ENCODE measurements at places on chromosomes 13 and 19.

- no peak for DNase-seq
Observed at GRCh38 chr13:39943711-39944110, 288.2 kb downstream of the COG6 start.

GRCh38 chr13:33487575-33488243, 202.2 kb upstream of the STARD13 start:
- DNase-seq, result peak; percentile 2

DNA sequence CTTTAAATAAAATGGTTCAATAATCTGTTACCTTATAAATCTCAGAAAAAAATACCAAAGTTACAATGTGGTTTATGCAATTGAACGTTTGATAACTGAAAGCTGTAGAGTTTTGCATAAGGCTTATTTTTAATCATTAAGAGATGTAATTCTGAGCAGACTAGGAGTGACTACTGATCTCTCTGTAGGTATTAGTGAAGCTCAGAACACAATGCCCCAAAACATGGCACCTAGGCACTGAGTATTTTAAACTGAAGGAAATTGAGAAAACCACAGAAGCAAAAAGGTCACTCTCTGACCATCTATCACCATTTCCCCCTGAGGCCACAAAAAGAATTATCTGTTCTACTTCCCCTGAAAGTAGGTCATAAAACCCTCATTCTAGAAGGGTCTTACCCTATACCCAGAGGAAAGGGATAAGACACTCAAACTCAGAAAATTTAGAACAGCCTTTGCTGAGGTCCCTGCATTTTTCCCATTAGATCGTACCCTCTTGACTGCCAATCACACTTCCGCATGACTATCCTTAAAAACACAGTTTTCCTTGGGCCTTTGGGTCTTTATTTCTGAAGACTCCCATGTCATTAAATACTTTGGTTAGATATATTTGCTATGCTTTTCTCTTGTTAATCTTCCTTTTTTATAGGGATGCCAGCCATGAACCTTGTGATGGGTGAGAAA, 158.1 kb downstream of the PCDH9 start:
- DNase-seq, result no peak

- no peak for DNase-seq
Observed at GRCh38 chr13:24528816-24529398, 16.3 kb upstream of the PARP4 start.

GRCh38 chr13:112351825-112352224, 24.3 kb upstream of the SPACA7 start:
- DNase-seq, result no peak

- no peak for DNase-seq
Observed at GRCh38 chr13:51955816-51956603, 55.2 kb downstream of the ATP7B start.

GRCh38 chr13:57633141-57633949, 1.8 kb downstream of the PCDH17 start:
- no peak for DNase-seq

DNA sequence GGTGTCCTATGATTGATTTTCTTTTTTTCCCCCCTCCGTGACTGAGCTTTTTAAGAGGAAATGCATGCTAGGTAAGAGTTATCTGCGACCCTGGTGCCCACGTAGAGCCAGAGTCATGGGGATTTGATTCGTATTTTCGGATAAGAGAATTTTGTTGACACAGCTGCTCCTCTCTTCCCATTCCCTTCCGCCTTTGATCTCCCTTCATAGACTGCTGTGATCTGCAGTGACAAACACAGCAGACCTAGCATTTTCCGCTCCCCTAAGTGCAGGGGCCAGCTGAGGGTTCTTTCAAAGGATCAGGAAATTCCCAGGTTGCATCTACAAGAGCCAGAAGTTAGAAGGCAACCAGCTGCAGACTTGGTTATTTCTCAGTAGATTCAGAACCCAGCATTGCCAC, 70.5 kb downstream of the ZNF568 start:
- DNase-seq, result no peak

DNA sequence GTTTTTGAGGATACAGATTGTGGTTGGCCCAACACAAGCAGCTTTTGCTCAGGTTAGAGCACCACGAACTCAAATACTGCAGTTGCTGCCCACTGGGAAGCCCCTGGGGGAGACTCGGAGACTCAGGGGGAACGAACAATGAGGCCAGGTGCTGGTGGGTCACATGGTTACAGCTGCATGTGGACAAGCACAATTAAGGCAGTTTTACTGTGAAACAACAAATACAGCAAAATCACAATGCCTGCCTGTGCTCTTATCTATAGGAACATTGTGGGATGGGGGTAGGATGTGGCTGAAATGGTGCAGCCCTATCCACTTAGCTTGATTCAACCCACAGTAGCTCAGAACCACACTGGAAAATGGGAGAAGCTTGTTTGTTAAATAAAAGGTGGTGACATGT, 119.7 kb upstream of the SPATA13 start:
- DNase-seq, result no peak

DNA sequence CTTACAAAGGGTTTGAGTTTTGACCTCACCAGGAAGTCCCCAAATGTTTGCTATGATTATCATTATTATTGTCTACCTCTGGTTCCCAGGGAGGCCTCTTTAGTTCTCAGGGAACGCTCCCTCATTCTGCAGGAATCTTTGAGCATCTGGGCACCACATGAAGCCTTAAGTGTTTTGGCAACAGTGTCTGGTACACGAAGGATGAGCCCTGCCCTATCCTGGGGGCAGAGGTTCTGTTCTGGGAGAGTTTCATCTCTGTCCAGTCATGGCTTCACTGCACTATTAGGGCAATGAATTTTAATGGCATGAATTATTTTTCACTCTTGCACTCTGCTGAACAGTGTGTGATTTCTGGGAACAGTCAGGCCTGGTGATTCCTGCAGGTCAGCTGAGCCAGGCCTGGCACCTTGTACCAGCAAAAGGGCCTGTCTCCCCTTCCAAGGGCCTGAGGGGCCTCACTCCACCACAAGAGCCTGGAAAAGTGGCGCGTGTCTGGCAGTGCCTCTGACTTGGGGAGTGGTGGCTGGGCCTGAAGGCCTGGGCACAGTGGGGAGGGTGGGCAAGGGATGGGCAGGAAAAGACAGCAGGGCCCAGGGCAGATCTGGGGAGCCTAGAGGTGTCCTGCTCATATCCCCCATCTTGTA, 4.6 kb downstream of the FAM187B start:
- no peak for DNase-seq

GRCh38 chr19:31282346-31282745, 66.9 kb downstream of the TSHZ3 start:
- DNase-seq, result no peak

- no peak for DNase-seq
Observed at GRCh38 chr19:45505151-45505995, 1.9 kb upstream of the VASP start.

DNA sequence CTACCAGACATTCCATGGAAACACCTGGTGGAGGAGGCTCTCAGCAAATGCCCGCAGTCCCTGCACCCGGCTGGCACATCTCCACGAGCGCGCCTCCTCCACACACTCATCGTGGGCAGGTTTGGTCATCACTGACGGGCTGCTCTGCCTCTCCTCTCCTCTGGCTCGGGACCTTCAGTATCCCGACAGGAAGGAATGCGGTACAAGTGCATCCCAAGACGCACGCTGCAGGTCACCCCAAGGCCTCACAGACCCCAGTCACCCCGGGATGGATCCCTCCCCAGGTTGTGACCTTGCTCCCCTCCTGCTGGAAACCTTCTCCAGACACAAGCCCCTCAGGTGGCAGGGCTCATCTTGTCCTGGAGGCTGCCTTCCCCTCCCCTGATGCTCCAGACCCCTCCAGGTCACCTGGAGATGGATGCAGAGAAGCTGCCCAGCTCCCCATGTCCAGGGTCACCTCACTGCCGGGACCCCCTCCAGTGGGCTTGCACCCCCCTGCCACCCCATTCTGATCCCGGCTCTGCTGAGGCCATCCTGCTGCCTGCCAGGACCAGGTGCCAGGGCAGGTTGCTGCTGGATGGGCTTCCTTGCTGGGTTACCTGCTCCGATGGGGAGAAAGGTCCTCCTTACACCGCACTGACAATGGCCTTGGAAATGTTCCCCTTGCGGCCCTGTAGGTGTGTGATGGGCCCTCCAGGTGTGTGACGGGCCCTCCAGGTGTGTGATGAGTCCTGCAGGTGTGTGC, 29.9 kb downstream of the C13orf46 start:
- no peak for DNase-seq

- no peak for DNase-seq
Observed at GRCh38 chr19:16652854-16653253, 7.1 kb downstream of the SMIM7 start.

GRCh38 chr19:1466461-1467214, 12.4 kb downstream of the C19orf25 start:
- DNase-seq, result no peak

- peak; percentile 51 for DNase-seq
Observed at GRCh38 chr19:39828015-39828653, 5.8 kb downstream of the DYRK1B start.

- no peak for DNase-seq
Observed at GRCh38 chr13:95644601-95645052, at the start of gene DZIP1. DZIP1 (minus strand) TSS chr13:95644706; CDS start chr13:95642029, 2,677 bp downstream.

All from CD4-positive, alpha-beta T cell treated with Interleukin-21 for 1 hour (primary cell).